ENCODE measurements at places on chromosomes 7 and 10. TPM values are rescaled to one million over a fixed set of nuclear protein-coding genes. Genes with fewer than 3 reads are reported as not detected.

The AASS gene
- 43.9 TPM for total RNA-seq

The MEOX2 gene
- total RNA-seq, result not detected

The HDAC9 gene
- total RNA-seq, result 0.06 TPM

DNA sequence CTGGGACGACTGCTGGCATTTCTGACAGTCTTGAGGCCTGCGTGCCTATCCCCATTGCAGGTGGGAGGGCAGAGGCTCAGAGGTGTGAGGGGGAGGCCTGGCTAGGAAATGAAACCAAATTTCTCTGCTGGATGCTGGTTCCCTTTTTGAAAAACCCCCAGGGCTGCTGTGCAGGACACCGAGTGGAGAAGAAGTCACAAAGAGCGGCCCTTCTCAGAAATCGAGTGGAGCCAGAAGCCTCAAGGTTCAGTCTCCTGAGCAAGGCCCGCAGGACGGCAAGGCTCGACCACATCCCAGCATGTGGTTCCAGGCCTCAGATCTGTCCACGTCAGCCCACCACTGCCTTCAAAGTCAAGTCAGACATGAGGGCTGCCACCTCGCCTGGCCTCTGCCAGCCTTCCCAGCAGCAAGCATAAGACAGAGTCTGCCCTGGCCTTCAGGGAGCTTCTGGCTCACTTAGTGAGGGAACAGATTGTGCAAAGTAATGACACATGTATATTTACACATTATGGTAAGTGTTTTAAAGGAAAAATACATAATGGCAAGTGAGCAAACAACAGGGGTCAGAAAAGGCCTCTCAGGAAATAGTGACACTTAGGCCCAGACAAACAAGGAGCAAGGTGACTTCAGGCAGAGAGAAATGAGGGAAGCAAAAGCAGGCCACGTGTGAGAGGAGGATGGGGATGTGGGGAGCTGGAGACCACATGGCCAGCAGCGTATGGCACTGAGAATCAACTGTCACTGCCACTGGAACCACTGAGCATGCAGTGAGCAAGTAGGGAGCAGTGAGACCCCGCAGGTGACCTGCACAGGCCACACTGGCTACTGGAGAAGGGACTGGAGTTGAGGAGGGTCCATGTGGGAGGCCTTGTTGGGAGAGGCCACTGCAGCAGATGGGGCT lies 86.7 kb downstream of the ARHGAP22 start:
- no peak for DNase-seq

- DNase-seq, result no peak
Measured at GRCh38 chr10:13528123-13528874, 515 bp downstream of the BEND7 start.

DNA sequence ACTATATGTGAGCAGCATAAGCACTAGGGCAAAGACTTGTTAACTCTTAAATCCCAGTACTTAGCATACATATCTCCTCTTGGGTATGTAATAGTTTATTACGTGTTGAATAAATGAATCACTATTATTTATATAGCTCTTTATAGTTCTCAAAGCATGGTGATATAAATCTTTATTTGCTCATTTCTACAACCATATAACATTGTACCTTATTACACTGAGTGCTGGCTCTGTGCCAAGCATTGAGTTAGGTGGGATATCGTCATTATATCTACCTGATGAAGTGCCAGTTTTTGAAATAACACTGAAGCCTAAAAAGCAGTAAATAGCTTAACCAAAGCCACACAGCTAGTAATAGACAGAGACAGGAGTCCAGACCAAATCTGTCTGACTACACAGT lies 27.9 kb downstream of the AHR start:
- DNase-seq, result no peak

GRCh38 chr7:146639291-146639690 lies 522.7 kb downstream of the CNTNAP2 start:
- no peak for DNase-seq
